ENCODE measurements at places on chromosomes 2 and 18. TPM values are rescaled to one million over a fixed set of nuclear protein-coding genes. Genes with fewer than 3 reads are reported as not detected.

Gene AQP12A
- polyA plus RNA-seq, result not detected

Gene ASXL3
- not detected for polyA plus RNA-seq

Gene PCARE
- 0.05 TPM for polyA plus RNA-seq

Gene ESPNL
- not detected for polyA plus RNA-seq

Gene DHRS9
- 0.36 TPM for polyA plus RNA-seq

Gene KLF7
- 32.7 TPM for polyA plus RNA-seq

Gene PRSS56
- not detected for polyA plus RNA-seq

Gene ECEL1
- not detected for polyA plus RNA-seq

Gene QPCT
- polyA plus RNA-seq, result 4.0 TPM

Gene TLX2
- 0.05 TPM for polyA plus RNA-seq

Gene TMEM247
- not detected for polyA plus RNA-seq

Gene GRP
- not detected for polyA plus RNA-seq

Gene KLHL14
- polyA plus RNA-seq, result not detected

Gene RMDN2
- polyA plus RNA-seq, result 3.1 TPM

Gene ENOSF1
- polyA plus RNA-seq, result 16.4 TPM

Gene ALK
- polyA plus RNA-seq, result not detected

Gene MYO5B
- polyA plus RNA-seq, result 13.1 TPM

Gene LHCGR
- not detected for polyA plus RNA-seq

DNA sequence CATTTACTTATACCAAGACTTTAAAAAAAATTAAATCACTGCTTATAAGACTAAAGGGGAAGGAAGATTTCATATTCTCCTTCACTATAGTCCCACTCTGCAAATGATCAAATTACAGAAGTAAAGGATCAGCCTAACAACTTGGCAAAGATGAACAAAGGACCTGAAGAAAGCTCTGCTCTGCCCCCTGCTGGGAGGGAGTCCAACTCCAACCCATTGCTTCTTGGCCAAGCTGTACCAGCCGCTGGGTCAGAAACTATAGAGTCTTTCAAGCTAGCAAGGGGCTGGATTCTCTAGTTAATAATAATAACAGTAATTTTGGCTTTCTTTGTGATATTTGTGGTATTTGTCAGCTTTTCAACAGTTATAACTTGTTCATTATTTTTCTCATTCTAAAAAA lies 927.0 kb upstream of the CRIM1 start:
- DNase-seq, result peak; percentile 11

- DNase-seq, result no peak
These were observed 86.3 kb downstream of the NDUFA10 start for GRCh38 chr2:239938651-239939486.

GRCh38 chr18:12005538-12006487 lies 24.5 kb downstream of the IMPA2 start:
- DNase-seq, result peak; percentile 89

DNA sequence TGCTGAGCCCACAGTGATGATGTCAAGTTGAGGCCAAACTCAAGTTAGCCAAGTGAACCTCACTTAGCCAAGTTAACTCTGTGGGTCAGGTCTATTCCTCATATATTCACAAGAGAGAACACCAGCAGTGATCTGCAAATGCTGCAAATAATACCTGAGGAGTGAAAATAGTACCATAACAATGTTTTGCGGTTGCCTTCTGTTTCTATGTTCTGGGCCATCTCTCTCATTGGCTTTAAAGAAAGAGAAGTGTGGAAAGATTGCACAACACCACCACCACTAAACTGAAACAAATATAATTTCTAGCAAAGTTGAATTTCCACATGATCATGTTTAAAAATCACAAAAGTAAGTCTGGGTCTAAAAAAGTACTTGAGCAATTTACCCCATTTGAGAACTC lies 211.1 kb upstream of the GALNT5 start:
- DNase-seq, result no peak

GRCh38 chr2:179588486-179589145 lies 272.8 kb downstream of the ZNF385B start:
- no peak for DNase-seq

DNA sequence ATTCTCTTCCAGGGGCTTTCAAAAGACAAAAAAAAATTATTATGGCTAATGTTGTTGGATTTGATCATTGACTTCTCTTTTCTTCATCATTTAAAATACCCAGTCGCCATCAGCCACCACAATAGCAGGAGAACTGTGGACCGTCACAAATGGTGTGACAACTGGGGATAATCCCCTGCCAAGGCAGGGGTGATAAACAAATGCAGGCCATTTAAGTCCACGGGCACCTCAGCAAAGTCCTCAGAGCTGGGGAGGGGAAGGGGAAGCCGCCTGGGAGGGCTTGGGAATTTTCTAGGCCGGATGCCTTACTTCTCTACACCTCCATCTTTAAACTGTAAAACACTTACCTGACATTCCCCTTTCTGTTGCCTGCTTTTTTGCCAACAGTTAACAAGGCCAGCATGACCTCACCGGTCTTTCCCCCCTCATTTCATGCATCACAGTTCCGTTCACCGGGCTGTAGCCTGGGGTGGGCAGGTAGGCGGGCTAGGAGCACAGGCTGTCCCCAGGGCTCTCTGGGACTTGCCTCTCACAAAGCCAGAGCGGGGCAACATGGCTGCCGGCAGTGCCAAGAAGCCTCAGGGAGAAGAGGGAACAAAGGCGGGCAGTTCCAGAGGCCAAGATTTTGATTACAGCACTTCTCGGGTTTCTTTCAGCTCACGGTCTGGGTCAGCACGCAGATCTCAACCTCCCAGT lies 820.4 kb downstream of the BCL11A start:
- no peak for DNase-seq

DNA sequence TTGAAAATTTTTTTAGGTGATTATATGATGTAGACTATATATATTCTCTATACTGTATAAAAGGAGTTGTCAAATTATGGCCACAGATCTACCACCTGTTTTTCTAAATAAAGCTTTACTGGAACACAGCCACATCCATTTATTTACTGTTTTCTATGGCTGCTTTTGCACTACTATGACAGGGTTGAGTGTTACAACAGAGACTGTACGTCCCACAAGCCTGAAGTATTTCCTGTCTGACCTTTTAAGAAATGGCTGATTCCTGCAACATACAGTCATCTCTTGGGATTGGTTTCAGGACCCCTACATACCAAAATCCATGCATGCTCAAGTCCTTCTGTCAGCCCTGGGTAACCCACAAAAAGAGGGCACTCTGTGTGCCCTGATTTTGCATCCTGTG lies 508.3 kb downstream of the TSN start:
- no peak for DNase-seq

- DNase-seq, result no peak
These were observed 740.7 kb downstream of the DPP10 start for GRCh38 chr2:115183144-115183543.

DNA sequence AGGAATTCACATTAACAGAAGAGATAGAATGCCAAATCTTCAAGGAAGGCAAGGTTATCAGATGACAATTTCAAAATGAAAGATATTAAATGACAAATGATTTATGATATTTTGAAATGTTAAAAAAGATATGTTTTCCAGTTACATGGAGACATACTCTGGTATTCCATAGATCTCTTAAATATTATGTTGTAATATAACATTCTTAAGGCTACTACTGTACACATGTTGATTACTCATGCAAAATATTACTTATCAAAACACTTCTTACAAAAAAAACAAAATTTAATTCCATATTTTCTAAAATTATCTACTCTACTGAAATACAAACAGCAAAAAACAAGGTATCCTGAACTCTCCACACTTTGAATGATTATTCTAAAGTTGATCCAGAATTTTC lies 22.9 kb downstream of the RTTN start:
- DNase-seq, result no peak

GRCh38 chr2:116057538-116057937 lies 1615.1 kb downstream of the DPP10 start:
- DNase-seq, result no peak

- no peak for DNase-seq
These were observed 29.6 kb upstream of the ITGAV start for GRCh38 chr2:186560254-186560653.

DNA sequence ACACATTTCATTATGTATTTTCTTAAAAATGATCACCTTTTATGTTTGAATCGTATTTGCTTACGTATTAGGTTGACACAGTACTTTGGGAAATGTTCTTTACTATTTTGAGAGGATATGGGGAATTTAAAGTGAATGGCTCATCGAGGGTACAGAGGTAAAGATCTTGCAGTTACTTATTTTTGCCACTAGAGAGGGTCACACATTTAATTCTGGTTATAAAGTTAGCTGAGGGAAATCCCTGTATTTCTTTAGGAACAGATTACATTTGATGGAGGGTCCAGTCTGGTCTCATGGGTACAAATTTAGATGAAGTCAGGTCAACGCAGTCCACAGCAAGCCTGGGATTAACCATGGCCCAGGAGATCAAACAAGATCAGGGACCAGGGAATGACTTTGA lies 24.5 kb downstream of the DYNC2LI1 start:
- DNase-seq, result no peak

- no peak for DNase-seq
These were observed 58.3 kb upstream of the MAPRE3 start for GRCh38 chr2:26911911-26912861.

DNA sequence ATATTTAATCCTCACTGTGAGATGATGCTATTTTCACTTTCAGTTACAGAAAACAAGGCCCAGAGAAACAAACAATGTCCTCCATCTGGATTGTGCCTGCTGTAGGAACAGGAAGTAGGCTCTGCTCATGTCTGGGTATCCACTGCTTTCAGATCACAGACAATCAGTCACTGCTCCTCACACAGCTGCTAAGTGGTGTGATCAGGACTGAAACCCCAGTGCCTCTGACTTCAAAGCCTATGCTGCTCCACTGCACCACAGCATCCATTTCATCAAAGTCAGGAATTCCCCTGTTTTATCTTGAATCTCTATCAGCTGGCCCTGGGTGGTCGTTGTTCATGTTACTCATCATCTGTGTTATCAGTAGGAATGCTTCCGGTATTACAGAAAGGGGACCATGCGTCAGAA lies 303.8 kb upstream of the TRIB2 start:
- no peak for DNase-seq

- no peak for DNase-seq
These were observed 36.3 kb downstream of the HS6ST1 start for GRCh38 chr2:128282246-128282975.

GRCh38 chr2:8137801-8138200 lies 544.1 kb upstream of the ID2 start:
- DNase-seq, result no peak

- peak; percentile 88 for DNase-seq
These were observed 42.6 kb downstream of the ASAP2 start for GRCh38 chr2:9249020-9249800.

DNA sequence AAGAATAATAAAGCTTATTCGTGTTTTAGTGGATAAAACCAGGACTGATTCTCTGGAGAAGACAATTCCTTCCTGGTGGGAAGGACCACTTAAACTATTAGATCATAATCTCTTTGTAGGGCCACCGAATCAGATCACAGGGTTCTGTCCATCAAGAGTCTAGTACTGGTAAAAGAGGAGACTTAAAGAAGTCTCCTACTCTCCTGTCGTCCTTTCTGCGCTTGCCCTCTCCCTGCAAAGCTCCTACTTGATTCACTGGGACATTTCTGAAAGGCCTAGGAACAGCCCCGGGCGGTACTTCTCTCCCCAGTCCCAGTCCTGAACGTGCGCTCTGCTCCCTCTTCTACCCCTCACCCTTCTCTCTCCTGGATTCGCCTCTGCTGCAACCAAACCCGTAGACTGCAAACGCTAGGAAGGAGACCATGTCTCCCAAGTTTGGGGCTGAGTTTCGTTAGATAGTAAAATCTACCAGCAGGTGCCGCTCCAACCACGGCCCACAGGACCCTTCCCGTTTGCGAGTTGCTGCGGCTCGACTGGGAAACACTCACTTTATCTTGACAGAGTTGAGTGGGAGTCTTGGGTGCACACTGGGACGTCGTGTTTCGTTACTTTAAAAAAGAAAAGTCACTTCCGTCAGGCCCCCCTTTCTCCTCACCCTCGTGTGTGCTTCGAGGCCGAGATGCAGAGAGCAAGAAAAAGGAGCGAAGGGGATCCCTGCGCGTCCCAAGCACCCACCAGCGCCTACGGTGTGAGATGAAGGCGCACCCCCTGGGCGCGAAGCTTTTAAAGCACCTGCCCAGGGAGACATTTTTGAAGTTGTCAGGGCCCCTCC lies 923 bp downstream of the FIGLA start:
- peak; percentile 55 for DNase-seq

DNA sequence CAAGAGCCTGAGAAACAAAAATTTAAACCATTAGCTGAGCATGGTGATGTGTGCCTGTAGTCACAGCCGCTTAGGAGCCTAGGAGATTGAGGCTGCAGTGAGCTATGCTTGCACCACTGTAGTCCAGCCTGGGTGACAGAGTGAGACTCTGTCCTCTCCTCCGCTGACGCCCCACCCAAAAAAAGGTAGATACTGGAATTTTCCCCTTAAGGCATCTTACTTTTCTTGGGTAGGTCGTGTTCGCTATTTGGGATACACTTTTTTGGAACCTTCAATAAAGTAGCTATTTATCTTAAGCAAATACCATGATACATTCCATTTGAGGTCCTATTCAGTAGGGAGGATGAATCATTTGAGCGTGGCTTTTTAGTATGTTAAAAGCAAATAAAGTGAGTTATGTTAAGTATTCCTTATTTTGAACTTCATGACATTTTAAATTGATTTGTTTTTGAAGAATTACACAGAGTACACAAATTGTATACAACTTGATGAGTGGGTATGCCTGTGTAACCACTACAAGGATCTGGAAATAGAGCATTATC lies 38.7 kb downstream of the RALBP1 start:
- peak; percentile 42 for DNase-seq

GRCh38 chr2:27622921-27623384 lies 5.9 kb downstream of the CCDC121 start:
- peak; percentile 33 for DNase-seq

- DNase-seq, result peak; percentile 62
These were observed 31.4 kb upstream of the YPEL5 start for GRCh38 chr2:30115141-30115980.

GRCh38 chr2:237691029-237691907 lies 63.9 kb downstream of the LRRFIP1 start:
- DNase-seq, result no peak

DNA sequence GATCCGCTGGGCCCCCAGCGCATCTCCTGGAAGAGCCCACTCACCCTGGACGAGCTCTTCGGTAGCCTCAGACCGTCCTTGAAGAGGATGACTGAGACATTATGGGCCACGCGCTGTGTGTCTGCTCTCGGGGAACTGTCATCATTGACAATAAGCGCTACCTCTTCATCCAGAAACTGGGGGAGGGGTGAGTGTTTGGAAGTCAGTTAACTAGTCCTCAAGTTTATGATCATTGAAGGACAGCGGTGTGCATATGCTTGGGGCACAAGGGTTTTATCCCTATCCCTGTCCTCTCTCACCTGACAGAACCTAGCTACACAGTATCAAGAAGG lies 586 bp downstream of the STK16 start:
- no peak for DNase-seq

- DNase-seq, result no peak
These were observed 325.8 kb upstream of the SPHKAP start for GRCh38 chr2:228507231-228507824.

- DNase-seq, result no peak
These were observed 277.9 kb downstream of the GULP1 start for GRCh38 chr2:188569431-188570165.

GRCh38 chr18:65606551-65607130 lies 144.2 kb upstream of the CDH7 start:
- DNase-seq, result no peak

GRCh38 chr18:46768166-46768921 lies 11.5 kb upstream of the ST8SIA5 start:
- no peak for DNase-seq

GRCh38 chr2:228102949-228103348 lies 78.5 kb downstream of the SPHKAP start:
- DNase-seq, result peak; percentile 52

- DNase-seq, result no peak
These were observed 82.3 kb upstream of the GCFC2 start for GRCh38 chr2:75792996-75793395.

Data from mammary epithelial cell (primary cell).